ENCODE measurements at places on chromosomes 6 and 20. TPM values are rescaled to one million over a fixed set of nuclear protein-coding genes. Genes with fewer than 3 reads are reported as not detected.
A peak's percentile ranks its signal among the peaks of the same experiment; 100 is the strongest.

DNA sequence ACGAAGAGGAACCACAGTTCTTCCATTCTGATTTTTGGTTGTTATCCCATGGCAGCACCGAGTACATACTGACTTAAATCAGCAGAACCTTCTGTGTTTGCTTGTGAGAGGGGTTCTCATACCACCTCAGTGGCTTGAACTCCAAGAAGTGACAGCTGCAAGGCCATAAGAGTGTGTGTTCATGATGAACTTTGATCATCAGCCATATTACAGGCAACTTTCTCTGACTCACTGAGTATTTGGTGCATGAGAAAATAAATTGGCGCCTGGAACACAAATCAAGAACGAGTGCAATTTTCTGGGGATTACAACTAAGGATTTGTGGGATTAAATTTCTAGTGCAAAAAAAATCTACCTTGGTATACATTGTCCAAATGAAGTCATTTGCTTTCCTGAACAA is 68.9 kb downstream of the CYP39A1 start:
- DNase-seq = no peak

The LINC00237 gene
- total RNA-seq = not detected

DNA sequence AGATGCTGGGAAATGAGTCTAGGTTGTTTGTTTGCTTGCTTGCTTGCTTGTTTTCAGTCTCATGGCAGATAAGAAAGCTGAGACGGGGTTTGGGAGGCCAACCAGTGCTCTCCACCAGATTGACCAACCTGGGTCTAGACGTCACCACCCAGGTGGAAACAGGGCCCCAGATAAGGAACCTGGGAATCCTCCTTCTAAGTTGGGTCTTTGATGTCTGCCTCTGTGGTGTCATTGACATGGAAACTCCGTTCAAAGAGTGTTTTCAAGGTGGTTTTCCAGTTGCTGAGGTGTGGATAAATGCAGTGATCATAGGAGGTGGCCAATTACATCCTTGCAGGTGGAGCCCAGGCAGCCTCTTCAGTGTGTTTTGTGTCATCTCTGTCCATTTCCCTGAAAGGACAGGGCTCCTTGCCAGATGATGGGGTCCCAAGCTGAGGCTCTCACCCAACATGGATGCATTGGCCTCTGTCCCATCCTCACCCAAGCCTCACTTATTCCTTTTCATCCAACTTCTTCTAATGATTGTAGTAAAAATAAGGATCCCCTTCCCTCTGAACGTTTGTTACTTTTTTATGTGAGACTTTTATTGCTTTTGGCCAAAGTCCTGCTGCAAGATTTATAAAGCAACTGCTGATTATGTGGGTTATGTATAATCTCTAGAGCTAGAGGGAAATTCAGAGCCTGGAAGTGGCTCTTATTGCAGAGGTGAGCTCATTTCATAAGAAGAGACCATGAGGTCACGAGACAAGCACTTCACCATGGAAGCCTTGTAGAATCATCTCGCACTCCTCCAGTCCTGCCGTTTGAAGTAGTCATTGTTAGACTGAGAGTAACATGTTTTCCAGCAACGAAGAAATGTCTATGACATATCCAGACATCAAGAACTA is 32.0 kb upstream of the SYNDIG1 start:
- no peak for DNase-seq

The HIVEP2 gene
- 12.4 TPM for total RNA-seq

The FGD2 gene
- 0.50 TPM for total RNA-seq

The SOBP gene
- total RNA-seq = 0.22 TPM

The PAK5 gene
- not detected for total RNA-seq

GRCh38 chr6:105067329-105067728 is 110.4 kb downstream of the LIN28B start:
- DNase-seq = no peak

DNA sequence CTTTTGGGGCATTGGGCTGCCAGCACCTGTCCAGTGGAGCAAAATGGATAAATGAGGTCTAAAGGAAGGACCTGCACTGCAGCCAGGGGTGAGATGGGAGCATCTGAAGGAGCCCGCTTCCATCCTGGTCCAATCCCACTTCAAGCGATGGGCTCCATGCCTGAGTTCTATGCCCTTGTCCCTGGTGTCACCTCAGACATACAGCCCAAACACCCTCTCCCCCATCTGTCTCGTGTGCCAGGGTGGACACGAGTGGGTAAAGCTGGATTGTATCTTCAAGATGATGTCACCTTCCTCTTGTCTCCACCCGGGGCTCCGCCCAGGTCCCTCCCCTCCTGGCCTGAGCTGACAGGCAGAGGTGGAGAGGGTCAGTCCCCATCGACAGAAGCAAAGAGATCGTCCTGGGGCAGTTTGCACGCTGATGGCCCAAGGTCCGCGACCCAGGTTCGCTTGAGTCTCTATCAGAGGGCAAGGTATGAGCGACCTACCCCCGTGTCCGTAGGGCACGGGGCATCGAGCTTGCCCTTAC is 544 bp downstream of the SMIM29 start:
- peak; percentile 43 for DNase-seq

GRCh38 chr6:73234733-73235132 is 9.4 kb upstream of the KHDC1L start:
- no peak for DNase-seq
